ENCODE measurements at places on chromosomes 4 and X.

DNA sequence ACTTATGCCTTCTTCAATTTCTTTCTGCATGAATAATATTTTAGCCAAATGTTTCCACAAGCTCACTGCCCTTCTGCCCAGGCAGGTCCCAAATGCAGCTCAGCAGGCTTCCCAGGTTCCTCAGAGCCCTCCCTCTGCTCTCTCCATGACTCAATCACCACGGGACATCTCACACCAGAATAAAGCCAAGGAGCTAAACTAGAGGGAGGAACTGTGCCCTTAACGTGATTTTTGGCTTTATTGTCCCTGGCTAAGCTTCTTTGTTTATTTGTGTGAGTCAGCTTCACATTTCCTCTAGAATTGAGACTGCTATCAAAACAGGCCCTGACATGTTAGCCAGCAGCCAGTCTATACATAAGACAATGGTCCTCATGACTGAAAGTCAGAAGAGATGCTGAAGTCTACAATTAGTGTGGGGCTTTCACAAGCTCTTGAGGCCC lies 186.4 kb upstream of the GALNT7 start:
- DNase-seq: no peak

DNA sequence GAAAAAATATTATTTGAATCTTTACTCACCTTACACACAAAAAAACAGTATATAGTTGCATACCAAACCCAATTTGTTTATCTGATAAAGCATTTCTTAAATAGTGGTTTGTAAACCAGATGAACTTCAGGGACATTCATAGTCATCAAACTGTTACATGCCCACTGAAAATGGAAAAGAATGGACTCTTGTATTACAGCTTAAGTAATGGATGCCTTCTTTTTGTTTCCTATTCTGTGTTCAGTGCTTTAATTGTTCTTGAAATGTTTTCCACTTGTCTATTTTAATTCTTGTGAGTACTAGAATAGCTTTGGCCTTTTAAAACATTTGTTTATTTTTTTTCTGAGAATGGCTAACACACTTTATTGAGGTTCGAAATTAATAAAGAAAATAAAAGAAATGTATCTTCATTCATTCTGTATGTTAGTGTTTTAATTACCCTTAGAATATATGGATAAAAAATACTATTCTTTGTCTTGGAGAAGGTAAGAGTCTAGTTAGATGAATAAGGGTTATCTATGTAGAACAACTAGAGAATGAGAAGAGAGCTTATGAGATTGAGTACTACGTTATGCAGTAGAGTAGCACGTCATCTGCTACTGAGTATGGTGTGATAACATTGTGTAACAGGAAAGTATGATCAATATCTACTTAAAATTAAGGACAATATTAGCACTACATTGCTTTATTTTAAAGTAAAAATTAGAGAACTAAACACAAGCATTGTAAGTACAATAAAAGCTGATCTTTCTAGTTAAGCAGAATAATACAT lies 9.9 kb downstream of the CPEB2 start:
- no peak for DNase-seq

- no peak for DNase-seq
Measured at GRCh38 chr4:139528377-139529005, 27.5 kb downstream of the SETD7 start.

DNA sequence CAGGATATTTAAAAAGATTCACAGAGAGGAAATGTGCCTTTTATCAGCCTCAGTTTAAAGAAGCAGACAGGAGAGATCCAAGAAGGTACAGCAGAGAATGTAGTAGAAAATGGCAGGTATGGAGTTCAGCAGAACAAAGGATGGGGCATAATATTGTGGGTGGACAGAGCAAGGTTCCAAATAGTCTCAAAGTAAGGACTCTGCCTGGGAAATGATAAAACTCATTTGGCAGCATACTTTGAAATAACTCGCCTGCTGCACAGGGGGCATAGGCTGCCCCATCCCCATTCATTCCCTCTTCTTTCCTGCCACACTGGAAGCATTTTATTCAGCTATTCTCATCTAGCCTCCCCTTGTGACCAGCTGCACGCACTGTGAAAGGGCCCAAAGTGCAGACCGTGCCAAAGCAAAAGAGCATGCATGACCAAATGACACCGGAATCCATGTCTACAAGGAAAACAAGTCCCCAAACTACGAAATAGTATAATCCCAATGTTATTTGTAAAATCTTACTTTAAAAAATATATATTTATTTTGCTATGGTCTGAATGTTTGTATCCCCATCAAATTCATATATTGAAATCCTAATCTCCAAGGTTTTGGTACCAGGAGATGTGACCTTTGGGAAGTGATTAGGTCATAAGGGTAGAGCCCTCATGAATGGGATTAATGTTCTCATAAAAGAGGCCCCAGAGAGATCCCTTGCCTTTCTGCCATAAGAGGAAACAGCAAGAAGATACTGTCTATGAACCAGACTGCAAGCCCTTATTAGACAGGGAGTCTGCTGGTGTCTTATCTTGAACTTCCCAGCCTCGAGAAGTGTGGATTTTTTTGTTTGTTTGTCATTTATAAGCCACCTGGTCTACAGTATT lies 77.4 kb upstream of the PRSS48 start:
- no peak for DNase-seq

DNA sequence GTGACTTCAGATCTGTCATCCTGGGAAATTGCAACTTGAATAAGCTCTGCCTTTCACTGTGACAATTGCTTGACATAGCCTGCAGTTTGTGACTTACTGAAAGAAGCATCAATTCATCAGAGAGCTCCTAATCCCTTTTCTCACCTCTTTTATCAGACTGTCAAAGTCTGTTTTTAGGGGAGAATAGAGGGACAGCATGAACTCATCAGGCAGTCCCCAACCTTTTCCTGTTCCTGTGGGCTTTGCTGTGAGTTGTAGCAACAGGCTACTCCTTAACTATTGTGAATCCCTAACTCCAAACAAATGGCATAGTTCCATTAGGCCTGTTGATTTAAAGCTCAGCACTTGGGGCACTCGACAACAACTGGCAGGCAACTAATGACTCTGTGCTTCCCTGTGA lies 64.9 kb downstream of the DOCK11 start:
- no peak for DNase-seq

DNA sequence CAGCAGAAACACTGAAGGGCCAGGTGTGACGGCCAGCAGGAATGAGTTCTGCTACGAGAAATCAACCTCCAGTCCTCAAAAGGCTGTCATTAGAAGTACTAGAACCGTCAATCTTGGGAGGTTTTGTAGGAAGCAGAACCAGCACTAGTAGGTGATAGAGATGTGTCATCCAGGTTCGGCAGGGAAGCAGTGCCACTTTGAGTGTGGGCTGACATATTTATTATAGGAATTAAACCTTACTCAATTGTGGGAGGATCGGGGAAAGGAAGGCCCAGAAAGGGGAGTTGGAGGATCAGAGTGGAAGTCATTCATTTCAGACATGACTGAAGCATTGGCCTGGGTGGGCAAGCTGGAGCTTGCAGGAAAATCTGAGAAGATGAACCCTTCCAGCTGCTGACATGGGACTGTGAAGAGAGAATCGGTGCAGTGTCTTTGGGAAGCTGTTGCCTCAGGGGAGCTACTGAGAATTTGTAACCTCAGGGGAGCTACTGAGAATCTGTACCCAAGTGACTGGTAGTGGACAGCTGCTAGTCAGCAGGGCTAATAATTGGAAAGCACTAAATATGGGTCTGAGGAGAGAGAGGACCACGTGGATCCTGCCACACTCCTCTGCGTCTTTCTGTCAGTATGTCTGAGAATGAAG lies 177.4 kb downstream of the SPRY1 start:
- DNase-seq: no peak

All from liver (tissue), 10 donors.